ENCODE measurements at places on chromosomes 16 and 17.

DNA sequence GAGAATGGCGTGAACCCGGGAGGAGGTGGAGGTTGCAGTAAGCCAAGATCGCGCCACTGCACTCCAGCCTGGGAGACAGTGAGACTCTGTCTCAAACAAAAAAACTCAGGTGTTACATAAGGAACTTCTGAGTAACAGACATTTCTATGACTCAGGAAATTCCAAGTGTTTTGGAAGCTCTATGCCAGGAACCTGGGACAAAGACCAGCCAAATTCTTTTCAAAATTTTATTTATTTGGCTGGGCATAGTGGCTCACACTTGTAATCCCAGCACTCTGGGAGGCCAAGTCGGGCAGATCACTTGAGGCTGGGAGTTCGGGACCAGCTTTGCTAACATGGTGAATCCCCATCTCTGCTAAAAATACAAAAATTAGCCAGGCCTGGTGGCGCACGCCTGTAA lies 5.2 kb upstream of the SH2B1 start:
- no peak for DNase-seq

DNA sequence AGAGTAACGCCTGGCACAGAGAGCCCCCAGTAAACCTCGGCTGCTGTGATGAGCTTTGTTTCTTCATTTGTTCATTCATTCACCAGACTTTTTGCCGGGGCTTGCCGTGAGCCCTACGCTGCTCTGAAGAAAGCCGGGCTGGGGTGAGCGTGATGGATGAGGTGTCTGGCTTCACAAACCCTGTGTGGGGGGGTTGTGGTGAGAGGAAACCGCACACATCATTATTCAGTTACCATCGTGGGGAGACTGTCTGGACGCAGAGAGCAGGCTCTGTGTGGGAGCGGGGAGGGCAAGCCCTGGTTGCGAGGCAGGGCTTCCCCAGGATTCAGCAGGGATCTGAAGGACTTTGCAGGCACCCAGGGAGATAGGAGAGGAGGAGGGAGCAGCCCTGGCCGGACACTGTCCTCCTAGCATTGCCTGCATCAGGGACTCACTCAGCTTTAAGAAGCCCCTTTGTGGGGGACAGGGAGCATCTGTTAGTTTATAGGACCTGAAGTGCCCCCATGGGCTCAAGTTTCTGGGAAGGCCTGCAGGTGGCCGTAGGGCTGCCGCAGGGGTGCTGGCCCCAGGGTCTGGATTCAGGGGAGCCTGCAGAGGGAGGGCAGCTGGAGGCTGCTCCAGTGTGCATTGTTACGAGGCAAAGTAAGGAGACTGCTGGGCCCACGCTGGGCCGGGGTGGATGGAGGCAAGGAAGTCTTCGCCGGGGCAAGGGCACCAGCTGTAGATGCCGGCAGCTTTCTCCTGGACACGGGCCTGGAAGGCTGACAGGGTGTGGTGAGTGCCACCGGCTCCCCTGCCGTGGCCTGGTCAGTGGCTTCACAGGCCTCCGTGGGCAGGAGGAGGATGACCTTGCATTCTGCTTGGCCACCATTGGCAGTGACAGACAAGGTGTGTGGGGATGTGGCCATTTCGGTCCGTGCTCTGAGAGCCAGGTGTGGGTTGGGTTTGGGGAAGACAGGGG lies 334.5 kb downstream of the SEC14L1 start:
- peak; percentile 69 for DNase-seq

GRCh38 chr17:36936455-36937000 lies 747 bp upstream of the LHX1 start:
- no peak for DNase-seq

DNA sequence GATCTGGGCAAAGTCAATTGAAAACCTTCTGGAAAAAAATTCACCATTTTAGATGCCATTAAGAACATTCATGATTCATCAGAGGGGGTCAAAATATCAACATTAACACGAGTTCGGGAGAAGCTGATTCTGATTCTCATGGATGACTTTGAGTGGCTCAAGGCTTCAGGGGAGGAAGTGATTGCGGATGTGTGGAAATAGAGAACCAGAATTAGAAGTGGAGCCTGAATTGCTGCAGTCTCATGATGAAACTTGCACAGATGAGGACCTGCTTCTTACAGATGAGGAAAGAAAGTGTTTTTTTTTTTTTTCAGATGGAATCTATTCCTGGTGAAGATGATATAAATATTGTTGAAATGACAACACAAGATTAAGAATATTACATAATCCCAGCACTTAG lies 12.9 kb downstream of the ITGAX start:
- DNase-seq, result peak; percentile 90

DNA sequence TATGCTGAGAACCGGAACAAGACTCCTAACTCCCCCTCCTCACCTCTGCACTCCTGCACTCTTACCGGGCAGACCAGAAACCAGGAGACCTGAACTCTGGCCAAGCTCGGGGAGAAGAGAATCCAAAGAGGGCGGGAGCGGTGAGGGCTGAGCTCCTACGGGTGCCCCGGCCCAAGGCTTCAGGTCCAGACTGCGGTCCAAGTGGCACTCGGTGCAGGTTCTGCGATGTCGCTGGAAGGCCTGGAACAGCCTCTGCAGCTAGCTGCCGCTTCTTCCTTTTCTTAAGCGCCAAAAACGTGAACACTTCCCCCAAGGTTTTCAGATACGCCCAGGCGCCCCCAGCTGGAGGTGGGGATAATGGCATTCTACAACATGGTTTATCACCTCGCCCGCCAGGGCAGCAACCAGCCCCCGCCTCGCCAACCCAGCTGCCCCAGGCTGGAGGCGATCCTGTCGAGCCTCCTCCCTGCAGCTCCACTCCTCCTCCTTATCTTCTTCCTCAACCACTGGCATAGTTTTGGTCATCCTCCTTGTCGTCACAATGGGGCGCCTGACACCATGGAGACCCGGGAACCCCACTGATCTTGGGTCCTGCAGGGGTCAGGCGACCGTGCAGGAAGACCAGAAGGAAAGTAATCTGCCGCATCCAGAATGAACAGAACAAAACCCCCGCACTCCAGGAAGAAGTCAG lies 1735.9 kb downstream of the TP53TG3F start:
- DNase-seq, result no peak

- no peak for DNase-seq
Measured at GRCh38 chr16:84453061-84453752, 51.3 kb downstream of the MEAK7 start.
